ENCODE measurements at places on chromosomes 16 and 17.

DNA sequence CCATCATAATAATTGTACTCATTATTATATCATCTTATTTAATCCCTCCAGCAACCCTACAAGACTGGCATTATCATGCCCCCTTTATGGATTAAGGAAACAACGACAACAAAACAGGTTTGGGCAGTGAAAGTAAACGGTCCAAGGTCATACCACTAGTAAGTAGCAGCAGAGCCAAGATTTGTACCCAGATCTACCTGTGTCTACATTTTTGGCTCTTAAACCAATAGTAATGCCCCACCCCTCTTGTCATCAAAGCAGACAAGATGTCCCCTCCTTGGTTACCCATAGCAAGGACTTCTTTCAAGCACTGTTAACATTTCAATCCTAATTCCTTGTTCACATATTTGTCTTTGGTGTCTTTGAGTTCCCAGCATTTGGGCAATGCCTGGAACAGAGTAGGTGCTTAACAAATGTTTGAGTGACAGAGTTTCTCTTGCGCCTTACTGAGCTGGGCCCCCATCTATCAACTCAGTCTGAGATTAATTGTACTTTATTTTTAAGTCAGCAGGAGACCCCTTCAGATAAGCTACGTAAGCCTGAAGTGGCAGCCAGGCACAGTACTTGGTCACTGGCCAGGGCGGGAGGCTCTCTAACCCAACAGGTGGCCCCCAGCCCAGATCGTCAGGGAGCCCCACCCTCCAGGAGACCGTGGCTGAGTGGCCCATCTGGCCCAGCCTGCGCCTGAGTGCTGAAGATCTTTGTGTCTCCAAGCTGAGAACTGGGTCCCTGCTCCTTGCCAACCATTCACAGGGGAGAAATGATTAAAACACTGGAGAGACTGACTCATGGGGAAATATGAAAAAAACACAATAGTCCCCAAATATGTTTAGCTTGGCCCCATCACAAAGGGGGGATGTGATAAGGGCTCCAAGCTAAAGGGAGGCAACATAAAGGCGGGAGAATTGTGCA is 75.8 kb downstream of the AXIN2 start:
- no peak for DNase-seq

DNA sequence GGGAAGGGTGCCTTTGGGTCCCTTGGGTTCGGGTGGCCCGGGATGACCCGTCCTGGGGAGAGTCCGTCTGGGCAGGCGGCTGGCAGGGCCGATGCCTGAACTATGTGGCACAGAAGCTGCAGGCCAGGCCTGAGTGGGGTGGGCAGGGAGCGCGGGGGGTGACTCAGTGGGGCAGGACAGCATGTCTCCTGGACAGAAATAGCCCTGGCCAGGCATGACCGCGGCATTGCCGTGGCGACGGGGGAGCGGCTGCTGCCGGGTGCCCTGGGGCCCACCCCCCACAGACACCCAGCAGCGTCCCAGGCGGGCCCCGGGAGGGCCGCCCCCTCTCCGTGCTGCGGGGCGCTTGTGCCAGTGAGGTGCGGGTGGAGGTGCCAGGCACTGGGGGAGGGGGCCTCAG is 1.8 kb upstream of the C1QTNF8 start:
- DNase-seq: no peak

- no peak for DNase-seq
These were observed 98.9 kb downstream of the SOCS1 start for GRCh38 chr16:11157143-11157542.

DNA sequence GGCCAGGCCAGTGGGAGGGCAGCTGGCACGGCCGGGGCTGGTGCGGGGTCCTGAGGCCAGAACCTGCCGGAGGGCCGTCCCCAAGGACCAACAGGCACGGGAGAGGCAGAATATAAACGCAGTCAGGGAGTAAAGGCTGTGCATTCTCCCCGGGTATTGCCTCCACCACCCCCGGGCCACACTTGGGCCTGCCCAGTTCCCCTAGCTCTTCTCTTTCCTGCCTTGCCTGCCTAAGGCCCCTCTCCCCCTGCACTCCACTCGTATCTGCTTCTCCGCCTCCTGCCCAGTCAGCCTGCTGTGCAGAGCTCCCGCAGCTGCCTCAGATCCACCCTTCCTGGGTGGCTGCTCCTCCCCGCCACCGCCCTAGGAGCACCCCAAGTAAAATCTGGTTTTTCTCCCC is 5.0 kb upstream of the RPH3AL start:
- no peak for DNase-seq

GRCh38 chr17:45296003-45296832 is 20.6 kb downstream of the MAP3K14 start:
- no peak for DNase-seq

- no peak for DNase-seq
These were observed 16.3 kb downstream of the SCN4A start for GRCh38 chr17:63956296-63956920.

DNA sequence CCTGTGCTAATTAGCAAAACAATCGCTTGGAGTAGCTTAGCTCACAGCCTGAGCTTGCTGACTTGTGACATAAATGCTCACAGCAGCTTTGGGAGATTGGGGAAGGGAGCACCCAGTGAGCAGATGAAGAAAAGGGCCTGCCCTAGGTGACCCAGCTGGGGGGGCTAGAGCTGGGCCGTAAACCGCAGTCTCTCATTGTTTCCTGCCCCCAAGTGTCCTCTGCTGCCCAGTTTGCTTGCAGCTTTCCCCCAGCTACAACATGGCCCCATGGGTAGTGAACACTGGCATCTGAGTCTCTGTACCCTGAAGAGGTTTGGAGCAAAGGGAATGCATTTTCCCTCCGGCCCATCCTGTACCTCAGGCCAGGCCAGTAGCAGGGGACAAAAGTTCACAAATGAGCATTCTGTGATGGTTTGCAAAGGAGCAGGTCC is 349.4 kb downstream of the SLC39A11 start:
- no peak for DNase-seq

DNA sequence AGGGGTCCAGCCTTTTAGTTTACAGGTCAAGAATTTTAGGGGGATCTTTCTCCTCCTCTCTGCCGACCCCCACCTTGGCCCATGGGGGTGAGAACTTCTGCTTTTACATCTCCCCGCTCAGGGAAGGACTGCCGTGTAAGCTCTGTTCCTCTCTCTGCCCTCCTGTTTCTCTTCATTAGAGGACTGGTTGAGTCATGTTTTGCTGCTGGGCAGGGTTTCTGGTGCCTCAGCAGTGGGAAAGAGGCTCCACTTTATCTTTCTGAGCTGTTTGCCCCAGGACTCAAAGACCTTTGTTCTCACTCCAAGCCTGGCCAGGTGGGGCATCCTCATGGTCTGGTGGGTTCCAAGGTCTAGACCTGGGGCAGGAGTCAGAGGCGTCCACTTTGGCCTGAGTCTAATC is 93.0 kb downstream of the UTP18 start:
- no peak for DNase-seq

- DNase-seq: no peak
These were observed 53.0 kb upstream of the GAS7 start for GRCh38 chr17:10251212-10251948.

DNA sequence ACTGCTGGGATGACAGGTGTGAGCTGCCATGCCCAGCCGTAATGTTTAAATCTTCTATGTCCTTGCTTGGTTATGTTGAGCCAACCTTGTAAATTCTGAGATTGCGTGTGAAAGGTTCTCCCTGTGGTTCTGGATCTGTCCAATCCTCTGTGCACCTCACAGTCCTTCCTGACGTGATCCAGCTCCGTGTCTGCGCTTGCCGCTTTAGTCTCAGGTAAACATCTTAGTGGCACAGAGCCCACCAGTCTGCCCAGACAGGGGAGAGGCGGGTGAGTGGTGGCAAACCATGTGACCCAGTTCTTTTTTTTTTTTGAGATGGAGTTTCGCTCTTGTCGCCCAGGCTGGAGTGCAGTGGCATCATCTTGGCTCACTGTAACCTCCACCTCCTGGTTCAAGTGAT is 13.9 kb downstream of the SLC25A10 start:
- no peak for DNase-seq

Data from SHP77 treated with DMSO at 0.1 percent for 48 hours (cell line).